ENCODE measurements at places on chromosomes 11 and 22. TPM values are rescaled to one million over a fixed set of nuclear protein-coding genes. Genes with fewer than 3 reads are reported as not detected.
A peak's percentile ranks its signal among the peaks of the same experiment; 100 is the strongest.

The FANCF gene
- total RNA-seq: 8.7 TPM

The TMEM184B gene
- 18.7 TPM for total RNA-seq

The INS gene
- not detected for total RNA-seq

DNA sequence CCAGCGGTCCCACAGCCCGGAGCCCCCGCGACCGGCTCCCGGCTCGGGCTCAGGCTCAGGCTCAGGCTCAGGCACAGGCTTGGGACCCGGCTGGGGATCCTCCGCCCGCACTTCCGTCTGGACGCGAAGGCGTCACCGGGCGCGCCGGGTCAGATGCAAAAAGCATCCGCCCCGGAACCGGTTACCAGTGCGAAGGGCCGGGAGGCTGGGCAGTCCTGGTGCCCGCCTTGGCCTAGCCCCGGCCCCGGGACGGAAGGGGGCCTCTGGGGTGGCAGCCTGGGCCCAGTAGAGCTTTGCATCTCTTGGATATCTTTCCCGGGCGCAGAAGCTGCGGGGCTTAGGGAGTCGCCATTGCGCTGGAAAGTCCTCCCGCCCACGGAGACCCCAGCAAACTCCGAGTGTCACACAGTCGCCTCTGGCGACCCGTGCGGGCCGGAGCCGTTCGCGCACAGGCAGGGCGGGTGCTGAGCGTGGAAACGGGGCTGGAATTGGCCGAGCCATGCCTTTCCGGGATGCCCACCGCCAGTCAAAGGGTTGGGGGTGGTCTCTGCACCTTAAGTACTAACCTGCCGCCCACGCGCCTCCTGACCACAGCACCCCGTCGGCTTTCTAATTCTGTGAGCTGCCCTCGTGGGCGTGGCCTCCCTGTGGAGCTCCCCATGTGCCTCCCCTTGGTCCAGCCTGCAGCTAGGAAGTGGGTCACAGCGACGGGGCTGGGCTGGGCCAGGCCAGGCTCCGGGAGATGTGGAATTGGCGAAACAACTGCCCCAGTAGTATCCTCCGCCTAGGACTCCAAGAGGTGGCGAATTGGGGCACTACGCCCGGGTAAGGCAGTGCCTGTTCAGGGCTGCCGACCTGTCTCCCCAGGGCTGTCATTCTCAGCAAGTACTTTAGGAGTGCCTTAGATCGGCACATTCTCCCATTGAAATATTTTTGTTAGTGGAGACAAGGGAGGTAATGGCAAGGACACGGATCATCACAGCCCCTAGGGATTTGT lies at the start of gene TMEM9B:
TMEM9B (minus strand) TSS at position 119 of the 997 bp plus-strand sequence. CDS start 129 bp downstream, outside the sequence.
- DNase-seq: peak; percentile 94
- peak within 1 kb of the TSS; percentile 89 for H3K4me3 ChIP-seq
- H3K27me3 ChIP-seq: no peaks in the 10 kb centered on the region

DNA sequence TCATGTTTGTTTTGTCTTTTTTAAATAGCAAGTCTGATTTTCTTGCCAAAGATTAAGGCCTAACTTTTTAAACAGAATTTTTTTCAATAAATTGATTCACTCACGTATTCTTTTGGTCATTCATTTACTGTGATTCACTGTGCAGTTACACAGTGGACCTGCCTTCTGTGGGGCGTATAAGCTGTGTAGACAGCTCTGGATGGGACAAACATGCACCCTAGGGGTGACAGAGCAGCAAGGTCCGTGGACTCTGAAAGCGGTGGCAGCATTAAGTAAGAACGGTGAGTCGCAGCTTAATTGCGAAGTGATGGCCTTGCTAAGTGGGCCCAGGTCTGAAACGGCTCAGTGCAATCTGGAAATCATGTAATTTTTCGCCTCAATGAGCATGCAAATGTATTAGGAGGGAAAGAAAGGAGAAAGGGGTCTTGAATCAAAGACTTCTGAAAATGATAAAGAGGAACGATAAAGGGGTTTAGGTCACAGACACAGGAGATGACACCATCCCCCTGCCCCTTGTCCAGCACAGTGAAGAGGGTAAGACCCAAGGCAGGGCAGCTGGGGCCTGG lies 113.1 kb downstream of the SPATA19 start:
- no peaks in the 10 kb centered on the region for H3K27me3 ChIP-seq
- no peak for DNase-seq
- H3K4me1 ChIP-seq: no peaks in the 10 kb centered on the region
- no peak overlapping the region for H3K4me3 ChIP-seq
- no peak overlapping the region for H3K27ac ChIP-seq
- no peaks in the 10 kb centered on the region for H3K36me3 ChIP-seq

- peaks cover 69% of the 10 kb centered on the region for H3K36me3 ChIP-seq
- DNase-seq: no peak
- no peaks in the 10 kb centered on the region for H3K27me3 ChIP-seq
- H3K4me1 ChIP-seq: no peaks in the 10 kb centered on the region
- H3K4me3 ChIP-seq: no peak overlapping the region
Observed at GRCh38 chr11:9396752-9397151, 12.3 kb downstream of the IPO7 start.

Data from SJCRH30 (cell line).